Activated T-helper 1 cell treated with anti-CD3 and anti-CD28 coated beads, Interleukin-2, amount 50 U/mL, for 16 hours (primary cell): ENCODE measurements at places on chromosomes 2 and 18.

DNA sequence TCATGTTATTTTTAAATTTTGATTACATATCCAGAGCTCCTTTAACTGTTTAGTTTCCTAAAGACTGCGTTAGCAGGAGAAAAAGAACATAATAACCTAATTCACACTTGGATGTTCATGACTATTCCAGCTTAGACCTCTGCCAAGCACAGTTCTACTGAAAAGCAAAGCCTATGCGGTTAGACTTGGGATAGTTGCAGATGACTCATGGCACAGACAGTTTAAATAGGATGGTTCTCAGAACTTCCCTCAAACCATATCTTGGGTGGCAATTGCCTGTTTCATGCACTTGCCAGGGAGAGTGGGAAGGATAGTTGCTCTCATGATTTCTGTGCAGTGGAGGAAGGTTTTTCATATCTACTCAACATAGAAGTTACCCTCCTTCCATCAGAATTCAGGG, 149.7 kb upstream of the KLHL29 start:
- DNase-seq: no peak

- no peak for DNase-seq
Measured at GRCh38 chr2:167287212-167287611, 398.9 kb downstream of the XIRP2 start.

DNA sequence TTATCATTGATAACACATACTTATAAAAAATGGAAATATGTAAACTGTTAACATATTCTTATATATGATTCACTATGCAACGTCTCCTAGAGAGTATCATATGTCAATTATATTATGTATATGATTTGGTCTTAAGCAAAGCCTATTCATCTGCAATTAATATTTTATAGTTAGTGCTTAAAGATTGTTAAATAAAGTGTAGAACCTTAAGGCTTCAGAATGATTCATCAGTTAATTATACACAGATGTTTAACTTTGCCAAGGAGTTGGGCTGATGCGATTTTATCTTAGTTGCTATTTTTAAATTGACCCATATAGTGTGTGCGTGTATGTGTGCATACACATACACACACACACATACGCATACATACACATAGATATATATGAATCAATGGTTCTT, 323.1 kb downstream of the RBM43 start:
- DNase-seq: no peak

- no peak for DNase-seq
Measured at GRCh38 chr2:172736424-172737174, 954 bp downstream of the RAPGEF4 start.

DNA sequence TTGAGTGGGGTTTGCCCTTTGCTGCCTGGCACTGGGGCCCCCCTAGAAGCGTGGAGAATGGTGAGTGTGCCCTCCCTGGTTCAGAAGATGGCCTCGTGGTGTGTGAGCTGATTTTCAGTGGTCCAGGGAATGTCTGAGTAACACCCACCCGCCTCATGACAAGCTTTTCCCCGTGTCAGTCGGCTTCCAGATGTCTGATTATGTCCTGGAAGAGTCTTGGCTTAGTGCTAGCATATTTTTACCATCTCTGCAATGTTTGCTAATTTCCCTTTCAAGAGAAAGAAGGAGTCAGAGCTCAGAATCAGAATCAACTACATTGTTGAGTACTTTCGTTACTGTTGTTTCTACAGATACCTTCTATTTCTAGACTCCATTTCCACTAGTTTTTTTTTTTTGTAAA, 214.7 kb downstream of the SEPTIN10 start:
- no peak for DNase-seq

- DNase-seq: no peak
Measured at GRCh38 chr18:49645196-49645595, 83.3 kb downstream of the LIPG start.

DNA sequence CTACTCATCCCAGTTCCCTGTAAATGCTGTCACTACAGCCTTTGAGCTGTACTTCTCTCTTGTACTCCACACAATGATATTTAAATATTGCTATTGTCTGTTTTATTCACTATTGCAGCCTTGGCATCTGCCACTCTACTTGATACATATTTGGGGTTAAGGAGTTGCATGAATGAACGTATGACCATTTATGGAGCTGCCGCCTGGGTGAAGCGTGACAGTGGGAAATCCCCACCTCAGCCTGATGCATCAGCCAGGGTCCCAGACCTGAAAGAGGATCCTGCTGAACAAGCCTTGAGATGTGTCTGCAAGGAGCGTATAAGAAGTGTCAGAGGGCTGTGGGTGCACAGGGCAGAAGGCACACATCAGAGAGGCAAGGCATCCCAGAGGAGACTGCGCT, 39.1 kb downstream of the MRPL35 start:
- no peak for DNase-seq

DNA sequence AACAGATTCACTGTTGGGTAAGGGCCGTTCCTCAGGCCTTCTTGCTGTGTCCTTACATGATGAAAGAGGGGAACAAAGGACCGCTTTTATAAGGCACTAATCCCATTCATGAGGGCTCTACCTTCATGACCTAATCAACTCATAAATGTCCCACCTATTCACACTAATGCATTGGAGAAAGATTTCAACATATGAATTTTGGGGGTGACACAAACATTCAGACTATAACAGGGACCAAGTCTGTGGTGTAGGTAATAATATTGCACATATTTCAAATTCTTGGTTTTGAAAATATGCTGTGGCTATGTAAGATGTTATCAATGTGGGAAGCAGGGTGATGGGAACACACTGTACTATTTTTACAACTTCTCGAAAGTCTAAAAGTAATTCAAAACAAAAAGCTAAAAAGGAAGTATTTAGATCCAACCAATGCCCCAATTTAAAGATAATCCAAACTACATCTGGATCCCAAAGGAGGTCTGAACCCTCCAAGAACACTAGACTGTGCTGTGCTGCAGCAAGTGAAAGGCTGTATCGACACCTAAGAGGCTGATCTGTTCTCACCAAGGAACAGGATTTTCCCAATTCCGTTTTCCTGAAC, 82.4 kb upstream of the TGIF1 start:
- no peak for DNase-seq
